ENCODE measurements at places on chromosomes 2 and 18. TPM values are rescaled to one million over a fixed set of nuclear protein-coding genes. Genes with fewer than 3 reads are reported as not detected.

Gene ZNF521
- 10.6 TPM for total RNA-seq

DNA sequence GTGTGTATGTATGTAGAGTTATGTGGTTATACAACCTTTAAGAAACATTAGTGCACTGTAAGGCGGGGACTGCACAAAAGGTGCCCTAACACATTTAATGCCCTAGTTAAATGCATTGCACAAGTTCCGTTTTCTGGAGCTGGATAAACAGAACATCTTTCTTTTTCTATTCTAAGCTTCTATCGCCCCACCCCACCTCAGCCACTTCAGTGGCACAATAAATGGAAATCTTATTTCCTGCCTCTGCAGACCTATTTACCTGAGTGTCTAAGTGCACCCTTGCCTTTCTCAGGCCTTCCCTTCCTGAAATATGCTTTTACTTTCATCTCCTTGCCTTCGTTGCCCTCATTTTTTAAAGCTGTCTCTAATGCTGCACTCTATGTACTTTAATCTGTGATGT, 123.5 kb downstream of the TANC1 start:
- DNase-seq, result no peak

- no peak for DNase-seq
Observed at GRCh38 chr2:128832946-128833663, 514.4 kb upstream of the HS6ST1 start.

- no peak for DNase-seq
Observed at GRCh38 chr2:97761192-97761591, 47.8 kb downstream of the ZAP70 start.

- DNase-seq, result no peak
Observed at GRCh38 chr2:16907645-16908282, 242.1 kb upstream of the CYRIA start.

DNA sequence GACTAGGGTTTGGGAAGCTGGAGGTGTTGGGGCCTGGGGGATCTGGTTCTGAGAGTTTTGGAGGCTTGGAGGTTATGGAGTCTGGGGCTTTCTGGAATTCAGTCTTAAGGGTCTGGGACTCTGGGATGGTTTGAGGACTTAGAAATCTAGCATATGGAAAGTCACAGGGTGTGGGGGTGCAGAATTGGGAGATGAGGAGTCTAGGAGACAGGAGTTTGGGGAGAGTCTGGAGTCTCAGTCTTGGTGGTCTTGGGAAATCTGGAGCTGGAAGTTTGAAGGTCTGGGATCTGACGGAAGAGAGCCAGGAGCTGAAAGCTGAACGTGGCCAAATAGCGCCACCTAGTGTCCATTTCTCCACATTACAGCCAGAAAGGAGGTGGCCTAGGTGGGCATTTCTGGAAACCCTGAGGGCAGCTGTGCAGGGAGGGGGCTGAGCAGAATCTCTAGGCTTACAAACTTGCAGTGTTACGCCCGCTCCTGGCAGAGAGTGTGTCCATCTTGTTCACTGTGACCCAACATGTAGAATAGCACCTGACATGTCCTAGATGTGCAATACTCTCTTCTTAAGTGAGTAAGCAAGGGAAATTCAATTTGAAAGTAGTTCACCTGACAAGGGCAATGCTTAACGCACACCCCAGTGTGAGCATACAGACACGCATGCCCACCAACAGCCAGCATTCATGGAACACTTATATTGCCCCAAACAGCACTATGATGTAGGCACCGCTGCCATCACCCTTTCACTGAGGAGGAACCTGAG, 204.8 kb downstream of the TFCP2L1 start:
- DNase-seq, result peak; percentile 32

Gene DAPL1
- not detected for total RNA-seq

GRCh38 chr2:29570539-29570938, 350.8 kb downstream of the ALK start:
- DNase-seq, result no peak

DNA sequence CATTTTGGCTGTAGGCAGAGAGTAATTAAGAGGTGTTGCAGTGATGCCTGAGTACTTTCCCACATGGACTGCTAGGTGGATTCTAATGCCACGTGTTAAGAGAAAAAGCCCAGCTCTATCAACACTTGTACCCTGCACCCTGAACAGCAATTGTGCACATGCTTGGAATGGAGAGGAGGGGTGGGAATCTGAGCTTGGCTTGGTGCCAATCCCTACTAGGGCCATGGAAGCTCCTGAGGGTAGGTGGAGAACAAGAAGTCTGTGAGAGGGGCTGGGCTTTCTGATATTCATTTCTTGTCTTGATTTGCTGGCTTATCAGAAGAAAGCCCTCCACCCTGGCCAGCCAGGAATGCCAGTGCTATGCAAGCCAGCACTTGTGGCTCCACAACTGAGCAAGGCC, 292.2 kb downstream of the KCNS3 start:
- DNase-seq, result no peak

- no peak for DNase-seq
Observed at GRCh38 chr2:56693501-56693900, 509.7 kb downstream of the CCDC85A start.

Gene CRYBA2
- not detected for total RNA-seq

Gene SPR
- total RNA-seq, result 39.3 TPM

DNA sequence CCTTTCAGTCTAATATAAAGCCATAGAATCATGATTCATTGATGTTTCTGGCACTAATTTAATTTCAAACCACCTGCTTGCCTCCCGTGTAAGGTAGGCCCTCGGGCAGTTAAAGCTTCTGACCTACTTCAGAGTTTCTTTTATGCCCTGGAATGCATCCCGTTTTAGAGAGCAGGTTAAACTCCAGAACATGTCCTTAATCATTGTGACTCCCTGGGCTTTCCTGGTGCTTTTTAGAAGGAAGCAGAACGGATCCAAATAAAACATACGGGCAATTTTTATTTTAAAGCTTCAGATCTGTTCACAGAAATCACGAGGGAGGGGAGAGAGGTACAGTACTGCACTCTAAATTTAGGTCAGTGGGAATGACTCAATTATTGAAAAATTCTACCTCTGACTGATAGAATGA, 134.8 kb downstream of the GCA start:
- DNase-seq, result peak; percentile 31

- peak; percentile 68 for DNase-seq
Observed at GRCh38 chr2:65199891-65200290, 27.7 kb upstream of the ACTR2 start.

DNA sequence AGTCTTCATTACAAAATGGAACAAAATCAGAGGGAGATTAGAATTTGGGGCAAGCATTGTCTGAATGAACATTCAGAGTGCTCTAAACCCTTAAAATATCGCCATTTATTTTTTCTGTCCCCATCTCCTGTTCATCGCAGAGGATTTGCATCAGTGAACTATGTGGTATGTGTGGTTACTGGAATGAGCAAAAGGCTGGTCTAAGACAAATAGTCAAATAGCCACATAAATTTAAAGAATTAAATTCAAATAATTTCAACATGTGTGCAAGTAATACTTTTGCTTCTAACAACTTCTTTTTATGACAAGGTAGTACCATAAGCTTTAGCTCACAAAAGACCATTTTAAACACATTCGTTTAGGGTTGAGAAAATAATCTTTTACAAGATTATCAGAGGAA, 82.6 kb upstream of the ST8SIA3 start:
- DNase-seq, result no peak

DNA sequence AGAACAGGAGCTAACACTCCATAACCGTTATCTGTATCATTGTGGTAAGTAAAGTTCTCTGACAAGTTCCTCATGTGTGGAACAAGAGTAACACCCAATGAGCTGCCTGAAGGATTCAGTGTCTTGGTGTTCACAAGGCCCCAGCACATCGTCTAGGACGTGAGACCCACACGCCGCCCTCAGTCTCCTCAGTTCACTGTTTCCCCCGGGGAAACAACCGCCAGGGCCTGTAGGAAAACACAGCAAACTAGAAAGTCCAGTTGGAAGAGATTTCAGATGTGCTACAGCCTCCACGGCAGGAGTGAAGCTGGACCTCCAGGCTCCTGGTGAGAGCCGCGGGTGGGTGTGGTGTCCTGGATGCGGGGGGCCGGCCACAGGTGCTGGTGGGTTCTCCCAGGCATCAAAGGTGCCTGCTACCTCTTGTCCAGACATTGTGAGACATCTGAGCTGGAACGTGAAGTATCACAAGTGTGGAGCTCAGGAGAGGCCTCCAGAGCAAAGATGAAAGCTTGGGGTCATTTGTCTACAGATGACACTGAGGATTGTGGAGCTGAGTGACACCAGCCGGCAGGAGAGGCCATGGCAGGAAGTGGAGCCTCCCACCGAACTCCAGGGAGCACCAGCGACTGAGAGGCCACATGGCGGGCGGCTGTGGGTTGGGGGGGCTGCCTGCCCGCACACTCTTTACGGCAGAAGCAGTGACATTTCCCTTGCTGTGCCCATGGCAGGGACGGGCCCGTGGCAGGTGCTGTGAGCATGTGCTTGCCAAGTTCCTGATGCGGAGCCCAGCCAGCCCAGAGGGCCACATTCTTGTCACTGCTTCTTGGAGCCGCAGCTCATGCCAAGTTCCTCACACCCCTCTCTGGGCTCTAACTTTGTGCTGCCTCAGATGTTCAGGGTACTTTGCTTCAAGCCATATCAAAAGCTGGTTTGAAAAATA, 131.2 kb downstream of the TMEM18 start:
- no peak for DNase-seq

Gene IL1RN
- total RNA-seq, result not detected

- DNase-seq, result no peak
Observed at GRCh38 chr18:63152791-63153190, 166.8 kb downstream of the BCL2 start.

DNA sequence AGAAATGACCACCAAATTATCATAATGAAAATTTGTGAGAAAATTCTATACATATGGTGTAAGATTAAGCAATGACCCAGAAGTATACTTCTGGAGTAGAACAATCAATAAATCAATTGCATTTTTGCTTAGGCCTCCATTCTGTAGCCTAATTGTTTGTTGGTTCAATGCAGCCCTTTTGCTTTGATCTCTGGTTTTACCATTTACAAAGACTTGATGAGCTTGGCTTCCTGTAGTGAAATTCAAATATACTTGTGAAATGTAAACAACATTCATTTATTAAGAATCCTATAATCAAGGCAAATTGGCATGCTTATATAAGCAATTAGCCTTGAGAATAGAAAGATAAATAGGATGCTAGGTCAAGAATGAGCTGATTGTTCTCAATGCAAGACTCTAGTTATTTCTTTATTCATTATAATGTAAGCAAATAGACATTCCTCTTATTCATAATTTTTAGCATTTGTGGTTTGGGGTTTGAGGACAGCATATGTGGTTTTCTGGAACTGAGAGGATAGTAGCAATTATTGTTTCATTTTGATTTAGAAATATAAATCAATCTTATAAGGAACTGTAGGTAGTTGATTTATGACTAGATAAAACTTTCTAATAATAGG, 9.7 kb downstream of the FMNL2 start:
- DNase-seq, result no peak

Gene GALNT3
- total RNA-seq, result 1.5 TPM

GRCh38 chr18:75005626-75006025, 203.3 kb downstream of the PTGR3 start:
- DNase-seq, result no peak

GRCh38 chr2:135798762-135799161, 38.2 kb downstream of the LCT start:
- DNase-seq, result no peak

Gene RNF152
- 0.51 TPM for total RNA-seq

- no peak for DNase-seq
Observed at GRCh38 chr2:85063981-85064599, 69.1 kb upstream of the TCF7L1 start.

Gene UGT1A4
- not detected for total RNA-seq

- no peak for DNase-seq
Observed at GRCh38 chr18:63348508-63349136, 18.4 kb downstream of the KDSR start.

DNA sequence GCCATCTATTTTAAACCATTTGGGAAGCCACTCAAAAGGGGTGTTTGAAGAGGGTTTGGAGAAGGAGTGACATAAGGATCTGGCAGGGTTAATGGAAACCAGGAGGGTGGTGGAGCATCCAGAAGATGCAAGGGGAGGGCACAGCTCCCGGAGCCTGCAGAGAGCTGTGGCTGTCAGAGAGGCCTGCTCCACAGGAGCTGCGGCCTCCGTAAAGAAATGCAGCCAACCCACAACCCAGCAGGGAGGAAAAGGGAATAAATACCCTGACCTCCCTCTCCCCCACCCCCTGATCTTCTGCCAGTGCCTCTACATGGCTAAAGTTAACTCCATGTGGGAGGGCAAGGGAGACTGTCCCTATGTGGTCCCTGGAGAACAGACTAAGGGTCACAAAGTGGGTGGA, 567.1 kb upstream of the POU3F3 start:
- DNase-seq, result no peak

DNA sequence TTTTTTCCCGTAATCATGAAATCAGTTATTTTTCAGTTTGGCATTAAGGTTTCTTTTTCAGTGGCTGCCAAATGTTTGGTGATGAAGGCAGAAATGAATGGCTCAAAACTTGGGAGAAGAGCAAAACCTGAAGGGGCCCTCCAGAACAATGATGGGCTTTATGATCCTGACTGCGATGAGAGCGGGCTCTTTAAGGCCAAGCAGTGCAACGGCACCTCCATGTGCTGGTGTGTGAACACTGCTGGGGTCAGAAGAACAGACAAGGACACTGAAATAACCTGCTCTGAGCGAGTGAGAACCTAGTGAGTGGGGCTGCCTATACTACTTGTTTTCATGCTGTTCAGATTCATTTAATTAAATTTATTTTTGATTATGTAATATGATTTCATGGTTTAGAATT, 29.2 kb upstream of the MSH2 start:
- no peak for DNase-seq

DNA sequence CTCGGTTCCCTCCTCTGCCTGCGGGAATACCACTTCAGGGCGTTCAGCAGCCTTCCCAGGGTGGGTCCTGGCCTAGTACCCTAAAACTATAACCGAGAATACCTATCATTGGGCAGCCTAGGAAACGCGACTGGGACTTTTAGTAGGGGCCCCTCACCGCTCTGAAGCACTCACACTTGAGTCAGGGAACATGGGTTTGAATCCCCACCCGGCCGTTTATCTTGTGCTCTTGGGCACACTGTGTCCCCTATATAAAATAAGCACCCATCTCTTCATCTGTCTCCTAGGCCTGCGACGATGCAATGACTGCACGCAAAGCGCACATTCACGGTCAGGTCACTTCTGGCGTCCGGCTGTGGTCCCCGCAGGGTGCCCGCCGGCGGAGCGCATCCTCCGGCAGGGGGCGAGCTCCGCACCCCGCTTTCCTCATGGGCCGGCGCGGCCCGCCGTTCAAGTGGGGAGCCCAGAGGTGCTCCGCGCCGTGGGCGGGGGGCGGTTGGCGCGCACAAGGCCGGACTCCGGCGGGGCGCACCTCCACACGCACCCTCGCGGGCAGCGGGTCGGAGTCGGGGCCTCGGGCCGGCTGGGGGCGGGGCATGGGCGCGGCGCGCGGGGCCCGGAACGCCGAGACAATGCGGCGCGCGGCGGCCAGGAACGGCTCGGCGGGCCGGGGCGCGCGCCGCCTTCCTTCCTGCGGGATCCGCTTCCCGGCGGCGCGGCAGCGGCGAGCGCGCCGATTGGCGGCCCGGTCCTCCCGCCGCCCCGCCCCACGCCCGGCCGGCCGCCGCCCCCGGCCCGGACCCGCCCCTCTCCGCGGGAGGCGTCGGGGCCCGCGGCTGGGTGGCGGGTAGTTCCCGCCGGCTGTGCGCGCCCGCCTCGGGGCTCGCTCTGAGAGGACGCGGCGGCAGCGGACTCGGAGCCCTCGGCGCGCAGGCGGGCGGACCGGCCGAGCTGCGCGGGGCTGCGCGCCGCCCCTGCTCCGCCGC, at the start of gene ASAP2:
ASAP2 (plus strand) TSS at position 850 of the 986 bp plus-strand sequence. CDS start 293 bp downstream, outside the sequence.
- peak; percentile 65 for DNase-seq

Gene KIAA2012
- not detected for total RNA-seq

Gene IL36RN
- not detected for total RNA-seq
